ENCODE measurements at places on chromosomes 3 and 15.

DNA sequence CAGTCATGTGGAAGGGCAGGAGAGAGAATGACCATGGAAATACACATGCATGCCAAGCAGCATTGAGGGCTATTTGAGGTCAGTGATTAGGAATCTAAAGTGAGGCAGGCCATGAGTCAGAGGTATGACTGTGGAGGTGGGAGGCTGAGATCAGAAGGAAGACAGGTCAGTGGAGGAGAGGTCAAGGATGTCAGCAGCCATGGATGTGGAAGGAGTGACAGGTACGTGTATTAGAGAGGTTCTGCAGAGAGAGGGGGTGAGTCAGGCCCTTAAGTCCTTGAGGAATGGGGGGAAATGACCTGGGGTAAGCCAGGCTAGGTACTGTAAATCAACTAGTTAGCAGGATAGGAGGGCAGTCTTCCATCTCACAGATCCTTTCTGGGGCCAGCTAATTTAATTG lies 166.6 kb downstream of the ANO10 start:
- DNase-seq = no peak

- no peak for DNase-seq
Observed at GRCh38 chr3:99108508-99108907, 207.0 kb upstream of the DCBLD2 start.

DNA sequence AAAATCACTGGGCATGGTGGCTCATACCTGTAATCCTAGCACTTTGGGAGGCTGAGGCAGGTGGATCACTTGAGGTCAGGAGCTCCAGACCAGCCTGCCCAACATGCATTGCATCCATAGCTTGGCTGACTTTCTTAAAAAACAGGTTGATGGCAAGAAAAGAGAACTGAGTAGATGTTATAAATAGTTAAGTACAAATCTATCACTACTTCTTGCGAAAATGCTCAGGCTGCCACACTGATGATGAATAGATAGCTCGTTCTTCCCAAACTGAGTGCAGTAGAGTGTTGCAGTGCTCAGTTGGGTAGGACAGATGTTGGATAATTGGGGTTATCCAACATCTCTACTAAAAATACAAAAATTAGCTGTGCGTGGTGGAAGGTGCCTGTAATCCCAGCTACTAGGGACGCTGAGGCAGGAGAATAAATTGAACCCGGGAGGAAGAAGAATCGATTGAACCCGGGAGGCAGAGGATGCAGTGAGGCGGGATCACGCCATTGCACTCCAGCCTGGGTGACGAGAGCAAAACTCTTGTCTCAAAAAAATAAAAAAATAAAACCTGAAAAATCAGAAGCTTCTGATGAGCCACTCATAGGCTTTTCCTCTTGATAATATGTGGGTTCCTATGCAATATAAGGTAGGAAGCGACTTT lies 1.2 kb downstream of the BTLA start:
- no peak for DNase-seq

DNA sequence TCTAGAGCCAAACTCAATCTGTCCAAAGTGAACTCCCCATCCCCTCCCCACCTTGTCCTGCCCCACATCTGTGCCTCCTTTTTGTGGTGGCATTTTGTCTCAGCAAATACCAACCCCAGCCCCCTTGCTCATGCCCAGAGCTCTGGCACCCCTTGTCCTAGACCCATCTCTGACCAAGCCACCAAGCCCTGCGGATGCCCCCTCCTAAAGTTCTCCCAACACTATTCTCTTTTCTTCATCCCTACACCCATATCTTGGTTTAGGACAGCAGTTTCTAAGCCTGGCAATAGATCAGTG lies 17.7 kb downstream of the ACAA1 start:
- no peak for DNase-seq

- no peak for DNase-seq
Observed at GRCh38 chr15:92676561-92676960, 21.0 kb upstream of the FAM174B start.

GRCh38 chr15:66595332-66595731 lies 29.5 kb upstream of the LCTL start:
- no peak for DNase-seq

DNA sequence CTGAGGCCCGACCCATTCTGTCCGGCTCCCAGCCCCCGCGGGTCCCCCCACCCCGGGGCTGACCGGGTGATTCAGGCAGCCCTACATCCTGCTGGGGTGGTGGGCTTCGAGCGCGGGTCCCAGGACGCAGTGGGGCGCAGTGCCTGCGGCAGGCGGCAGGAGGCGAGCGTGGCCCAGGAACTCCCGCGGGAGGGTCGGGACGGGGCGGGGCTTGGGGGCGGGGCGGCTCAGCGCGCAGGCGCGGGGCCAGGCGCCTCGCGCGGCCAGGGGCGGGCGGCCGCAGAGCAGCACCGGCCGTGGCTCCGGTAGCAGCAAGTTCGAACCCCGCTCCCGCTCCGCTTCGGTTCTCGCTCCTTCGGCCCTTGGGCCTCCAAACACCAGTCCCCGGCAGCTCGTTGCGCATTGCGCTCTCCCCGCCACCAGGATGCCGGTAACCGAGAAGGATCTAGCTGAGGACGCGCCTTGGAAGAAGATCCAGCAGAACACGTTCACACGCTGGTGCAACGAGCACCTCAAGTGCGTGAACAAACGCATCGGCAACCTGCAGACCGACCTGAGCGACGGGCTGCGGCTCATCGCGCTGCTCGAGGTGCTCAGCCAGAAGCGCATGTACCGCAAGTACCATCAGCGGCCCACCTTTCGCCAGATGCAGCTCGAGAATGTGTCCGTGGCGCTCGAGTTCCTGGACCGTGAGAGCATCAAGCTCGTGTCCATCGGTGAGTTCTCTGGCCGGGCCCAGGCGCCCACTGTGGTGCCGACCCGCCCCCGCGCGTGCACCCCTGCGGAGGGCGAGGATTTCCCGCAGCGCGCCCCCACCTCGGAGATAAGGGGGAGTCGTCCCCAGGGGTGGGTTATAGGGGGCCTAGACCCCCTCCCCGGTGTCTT lies at the start of gene FLNB:
FLNB (plus strand) TSS at position 282 of the 885 bp plus-strand sequence; CDS start at position 425, 143 bp downstream.
- peak; percentile 81 for DNase-seq

- no peak for DNase-seq
Observed at GRCh38 chr15:29822100-29822683, at the start of gene TJP1. TSS of gene TJP1 (minus strand) at chr15:29822468. CDS start at chr15:29822028, 440 bp downstream.
